Urothelium cell line (cell line): ENCODE measurements at places on chromosomes 1 and 21.

DNA sequence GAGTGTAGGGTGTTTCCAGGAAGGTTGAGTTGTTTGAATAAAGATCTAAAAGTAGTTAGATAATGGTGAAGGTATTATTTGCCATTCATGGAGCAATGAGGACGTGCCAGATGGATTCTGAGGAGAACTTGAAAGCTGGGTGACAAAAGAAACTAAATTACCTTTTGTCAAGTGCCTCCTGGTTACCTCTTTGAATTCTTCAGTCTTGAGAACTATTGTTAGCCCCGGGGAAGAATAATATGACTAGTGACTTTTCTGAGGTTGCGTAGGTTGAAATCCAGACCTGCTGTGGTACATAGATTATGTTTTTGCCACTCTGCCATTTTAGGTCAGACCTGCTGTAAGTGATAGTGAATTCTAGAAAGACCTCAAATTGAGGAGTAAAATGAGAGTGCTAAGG lies 11.5 kb downstream of the LAMC1 start:
- DNase-seq: no peak

GRCh38 chr1:231278100-231278790 lies 37.2 kb downstream of the GNPAT start:
- DNase-seq: no peak

DNA sequence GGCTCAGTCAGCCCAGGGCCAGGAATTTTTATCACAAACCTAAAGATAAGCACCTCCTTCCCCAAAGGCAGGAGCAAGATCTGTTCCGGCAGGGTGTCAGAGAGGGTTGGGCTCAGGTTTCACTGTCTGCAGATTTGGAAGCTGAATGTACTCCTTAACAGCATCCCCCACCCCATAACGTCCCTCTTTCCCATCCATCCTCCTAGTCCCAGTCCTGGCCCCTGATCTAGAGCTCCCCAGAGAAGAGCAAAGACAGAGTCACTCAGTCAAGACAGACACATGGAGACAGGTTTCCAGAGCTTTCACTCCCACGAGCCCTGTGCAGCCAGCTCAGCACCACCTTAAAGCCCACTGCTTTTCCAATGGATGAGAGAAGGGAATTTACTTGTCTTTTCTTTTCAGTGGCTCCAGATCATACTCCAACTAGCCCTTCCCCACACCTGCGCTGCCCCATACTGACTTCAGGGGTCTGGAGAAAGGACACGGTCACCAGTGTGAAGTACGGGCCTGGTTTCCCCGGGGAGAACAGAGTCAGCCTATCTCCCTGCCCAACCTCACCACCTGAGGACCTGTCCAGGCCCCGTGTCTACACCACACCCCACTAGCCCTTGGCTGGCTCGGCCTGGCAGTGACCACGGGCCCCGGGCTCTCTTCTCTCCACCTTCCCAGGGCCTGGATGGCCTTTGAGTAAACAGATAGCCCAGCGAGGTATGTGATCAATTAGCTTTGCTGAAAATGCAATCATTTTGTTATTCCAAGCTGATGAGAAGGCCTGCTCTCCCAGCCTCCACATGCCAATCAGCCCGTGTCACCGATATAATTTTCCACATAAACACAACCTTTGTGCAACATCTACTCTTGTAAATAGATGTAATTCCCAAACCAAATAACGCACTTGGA lies 249.1 kb downstream of the FOXD2 start:
- no peak for DNase-seq

DNA sequence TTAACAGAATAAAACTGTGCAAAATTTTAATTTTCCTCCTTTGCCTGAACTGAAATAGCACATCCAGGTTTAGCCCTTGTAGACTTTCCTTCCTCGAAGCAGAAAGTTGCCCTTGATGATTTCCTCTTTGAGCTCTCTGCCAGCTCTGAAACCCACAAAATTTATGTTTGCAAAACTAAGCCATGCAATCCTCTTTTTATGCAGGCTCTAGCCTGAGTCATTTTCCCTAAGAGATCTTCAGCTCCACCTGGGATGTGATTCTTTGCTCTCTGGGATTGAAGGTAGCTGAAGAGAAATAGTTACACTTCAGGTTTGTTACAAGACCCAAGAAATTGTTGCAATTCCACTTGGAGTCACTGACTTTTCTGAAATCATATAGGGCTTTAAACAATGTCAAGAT lies 1.4 kb upstream of the F3 start:
- DNase-seq: no peak

GRCh38 chr1:3037281-3038040 lies 16.2 kb downstream of the ACTRT2 start:
- no peak for DNase-seq

GRCh38 chr1:42913426-42914091 lies 45.1 kb downstream of the SLC2A1 start:
- peak; percentile 76 for DNase-seq

- no peak for DNase-seq
These were observed 12.8 kb upstream of the FUBP1 start for GRCh38 chr1:77991638-77992037.

GRCh38 chr1:99849413-99849743 lies 783 bp upstream of the AGL start:
- DNase-seq: peak; percentile 21

- no peak for DNase-seq
These were observed 44.9 kb upstream of the NTPCR start for GRCh38 chr1:232905331-232906034.

DNA sequence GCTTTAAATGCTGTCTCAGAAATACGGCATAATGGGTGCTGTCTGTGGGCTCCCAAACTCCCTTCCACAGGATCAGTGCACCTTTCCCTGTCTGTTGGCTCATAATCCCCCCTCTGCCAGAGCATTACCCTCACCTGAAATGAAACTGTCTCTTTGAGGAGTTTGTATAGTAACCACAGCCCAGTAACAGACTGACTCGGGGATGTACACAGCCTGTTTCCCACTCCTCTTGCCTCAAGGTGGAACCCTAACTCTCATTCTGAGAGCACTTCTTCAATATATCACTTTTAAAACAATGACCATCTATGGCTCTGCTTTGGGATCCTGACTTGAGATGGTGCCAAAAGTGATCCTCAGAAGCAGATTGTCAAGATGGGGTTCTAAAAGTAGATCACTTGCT lies 332.5 kb downstream of the AMY1C start:
- DNase-seq: no peak

DNA sequence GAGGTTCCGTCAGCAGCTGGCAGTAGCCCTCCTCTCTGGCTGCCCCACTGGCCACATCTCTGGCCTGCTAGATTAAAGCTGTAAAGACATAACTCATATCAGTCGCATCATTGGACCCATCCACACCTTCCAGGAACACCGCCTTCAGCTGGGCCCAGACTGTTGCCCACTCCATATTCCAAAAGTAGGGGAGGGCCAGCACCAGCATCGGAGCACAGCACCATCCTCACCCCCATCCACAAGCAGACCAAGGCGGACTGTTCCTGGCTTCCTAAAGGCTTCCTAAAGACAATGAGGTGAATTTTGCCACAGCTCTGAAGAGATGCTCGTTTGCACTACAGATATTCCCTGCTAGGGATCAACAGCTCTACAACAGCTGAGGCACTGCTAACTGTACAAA lies 3.5 kb downstream of the SHISA4 start:
- no peak for DNase-seq

DNA sequence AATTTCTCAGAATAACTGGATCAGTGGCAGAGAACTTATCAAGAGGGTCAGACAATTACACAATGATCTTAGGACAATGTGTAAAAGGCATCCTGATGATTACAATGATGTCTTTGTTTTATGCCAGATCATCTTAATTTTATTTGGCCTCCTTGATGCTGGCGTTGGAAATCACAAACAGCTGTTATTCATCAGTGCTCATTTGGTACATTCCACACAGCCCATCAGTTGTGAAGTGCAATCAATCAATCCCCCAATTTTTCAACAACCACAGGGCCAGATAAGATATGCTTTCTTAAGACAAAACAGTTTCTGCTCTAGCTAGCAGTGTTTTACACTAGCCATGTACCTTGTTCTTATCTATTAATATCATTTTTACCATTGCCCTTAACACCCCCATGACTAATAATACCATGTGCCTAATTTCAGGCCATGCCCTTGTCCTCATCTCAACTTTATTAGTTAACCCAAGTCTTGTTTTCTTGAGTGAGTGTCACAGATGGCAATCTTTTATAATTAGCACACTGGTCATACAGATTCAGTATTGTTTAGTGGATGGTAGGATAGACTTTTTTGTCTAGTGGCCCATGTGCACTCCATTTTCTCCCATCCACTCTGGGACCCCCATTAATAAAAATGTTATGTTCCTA lies 40.8 kb upstream of the COL24A1 start:
- no peak for DNase-seq

DNA sequence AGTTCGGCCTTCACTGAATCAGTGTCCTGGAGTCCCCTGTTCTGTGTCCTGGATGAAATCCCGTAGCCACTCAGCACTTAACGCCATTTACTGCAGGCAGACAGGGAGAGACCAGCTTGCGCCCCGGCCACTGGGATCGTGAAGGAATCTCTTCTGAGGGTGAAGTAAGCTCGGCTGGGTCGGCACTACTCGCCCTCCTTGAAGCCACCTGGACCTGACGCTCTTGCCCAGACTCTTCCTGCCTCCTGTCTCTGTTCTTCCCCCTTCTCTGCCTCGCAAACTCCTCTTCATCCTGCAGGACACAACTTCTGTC lies 99.9 kb upstream of the ZBTB40 start:
- no peak for DNase-seq

GRCh38 chr1:47487850-47488450 lies 50.1 kb downstream of the FOXD2 start:
- DNase-seq: peak; percentile 39
